ENCODE measurements at places on chromosomes 11 and 22.

DNA sequence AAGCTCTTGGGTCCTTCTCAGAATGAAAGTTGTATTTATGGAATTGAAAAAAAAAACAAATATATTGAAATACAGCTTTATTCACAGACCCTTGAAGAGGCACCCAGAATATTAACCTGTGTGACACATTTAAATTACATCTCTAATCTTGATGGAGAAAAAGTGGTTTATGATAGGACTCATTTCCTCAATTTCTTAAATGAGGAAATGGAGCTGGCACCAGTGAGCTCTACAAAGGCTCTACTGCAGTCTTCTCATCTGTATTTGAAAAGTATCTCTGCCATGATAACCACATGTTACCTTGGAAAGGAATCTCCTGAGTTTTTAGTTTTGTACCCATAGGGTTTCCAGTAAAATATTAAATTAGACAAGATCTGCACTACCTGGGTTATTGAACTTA lies 186.5 kb downstream of the HIPK3 start:
- DNase-seq: no peak

GRCh38 chr11:57223601-57224000 lies 13.4 kb downstream of the APLNR start:
- DNase-seq: no peak

DNA sequence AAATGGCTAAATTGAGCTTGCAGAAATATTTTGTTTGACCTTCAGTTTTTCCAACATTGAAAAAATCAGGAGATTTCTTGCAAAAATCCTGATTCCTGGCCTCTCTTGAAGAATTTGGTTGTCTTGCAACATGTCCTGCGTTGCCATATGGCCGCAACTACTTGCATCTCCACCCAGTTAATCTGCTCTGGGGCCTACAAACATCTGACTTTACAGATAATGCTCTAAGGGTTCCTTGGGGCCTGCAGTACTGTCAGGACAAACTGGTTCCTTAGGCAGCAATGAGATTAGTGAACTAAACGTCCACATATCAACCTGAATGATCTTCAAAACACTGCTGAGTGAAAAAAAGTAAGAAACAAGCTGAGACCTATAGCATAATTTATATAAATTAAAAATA lies 36.6 kb upstream of the FEZ1 start:
- DNase-seq: peak; percentile 63

DNA sequence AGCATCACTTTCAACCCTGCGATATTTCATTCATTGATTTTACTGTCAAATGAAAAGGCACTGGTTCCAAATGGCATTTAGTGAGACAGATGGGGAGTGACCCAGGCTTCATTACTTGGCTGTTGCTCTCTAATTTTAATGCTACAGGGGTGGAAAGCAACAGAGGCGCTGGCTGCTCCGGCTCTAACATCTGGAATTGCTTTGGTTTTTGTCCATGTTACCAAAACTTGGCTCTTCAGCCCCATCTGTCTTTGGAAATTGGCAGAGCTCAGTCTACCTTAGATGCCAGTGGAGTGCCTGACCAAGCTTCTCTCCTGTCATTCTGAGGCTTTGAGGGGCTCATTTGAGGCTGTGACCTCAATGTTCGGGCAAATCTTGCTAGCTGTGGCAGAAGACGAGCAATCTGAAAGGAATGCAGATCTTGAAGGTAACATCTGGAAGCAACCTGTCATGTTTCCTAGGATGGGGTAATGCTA lies 409.5 kb upstream of the SYN3 start:
- no peak for DNase-seq

- DNase-seq: no peak
These were observed 38.5 kb downstream of the RIBC2 start for GRCh38 chr22:45451972-45452371.

DNA sequence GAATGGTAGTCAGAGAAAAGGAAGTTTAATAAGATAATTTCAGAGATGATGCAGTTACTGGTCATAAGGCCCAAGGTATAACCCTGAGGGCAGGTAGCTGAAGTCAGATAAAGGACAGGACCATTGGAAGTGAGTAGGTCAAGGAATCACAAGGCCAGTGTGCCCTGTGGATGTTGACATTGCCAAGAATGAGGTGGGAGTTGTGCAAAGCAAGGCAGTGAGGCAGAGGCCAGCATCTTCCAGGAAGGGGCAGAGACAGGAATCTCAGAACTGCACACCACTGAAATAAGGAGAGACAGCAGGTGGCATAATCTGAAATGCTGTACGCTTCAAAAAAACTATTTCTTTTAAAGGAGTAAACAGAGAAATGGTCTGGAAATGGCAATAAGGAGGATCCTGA lies 61.4 kb downstream of the ABTB2 start:
- DNase-seq: no peak

GRCh38 chr11:100970283-100971164 lies 159.1 kb downstream of the PGR start:
- DNase-seq: peak; percentile 52

GRCh38 chr11:9575260-9576240 lies 2.1 kb downstream of the WEE1 start:
- peak; percentile 79 for DNase-seq

DNA sequence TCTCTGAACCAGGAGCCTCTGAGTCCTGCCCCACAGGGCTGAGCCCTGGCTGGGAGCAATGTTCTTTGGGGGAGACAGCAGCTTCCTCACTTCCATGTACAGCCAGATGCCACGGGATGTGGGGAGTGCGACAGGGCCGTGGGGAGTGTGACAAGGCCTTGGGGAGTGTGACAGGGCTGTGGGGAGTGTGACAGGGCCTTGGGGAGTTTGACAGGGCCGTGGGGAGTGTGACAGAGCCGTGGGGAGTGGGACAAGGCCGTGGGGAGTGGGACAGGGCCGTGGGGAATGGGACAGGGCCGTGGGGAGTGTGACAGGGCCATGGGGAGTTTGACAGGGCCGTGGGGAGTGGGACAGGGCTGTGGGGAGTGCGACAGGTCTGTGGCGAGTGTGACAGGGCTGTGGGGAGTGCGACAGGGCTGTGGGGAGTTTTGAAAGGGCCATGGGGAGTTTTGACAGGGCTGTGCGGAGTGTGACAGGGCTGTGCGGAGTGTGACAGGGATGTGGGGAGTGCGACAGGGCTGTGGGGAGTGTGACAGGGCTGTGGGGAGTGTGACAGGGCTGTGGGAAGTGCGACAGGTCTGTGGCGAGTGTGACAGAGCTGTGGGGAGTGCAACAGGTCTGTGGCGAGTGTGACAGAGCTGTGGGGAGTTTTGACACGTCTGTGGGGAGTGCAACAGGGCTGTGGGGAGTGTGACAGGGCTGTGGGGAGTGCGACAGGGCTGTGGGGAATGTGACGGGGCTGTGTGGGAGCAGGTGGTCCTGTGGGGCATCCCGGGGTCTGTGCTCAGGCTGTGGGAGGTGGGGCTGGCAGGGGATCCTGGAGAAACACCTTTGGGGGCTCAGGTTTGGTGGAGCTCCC lies 6.6 kb upstream of the KRTAP5-6 start:
- DNase-seq: no peak

GRCh38 chr11:100297516-100297915 lies 389.6 kb upstream of the ARHGAP42 start:
- no peak for DNase-seq

DNA sequence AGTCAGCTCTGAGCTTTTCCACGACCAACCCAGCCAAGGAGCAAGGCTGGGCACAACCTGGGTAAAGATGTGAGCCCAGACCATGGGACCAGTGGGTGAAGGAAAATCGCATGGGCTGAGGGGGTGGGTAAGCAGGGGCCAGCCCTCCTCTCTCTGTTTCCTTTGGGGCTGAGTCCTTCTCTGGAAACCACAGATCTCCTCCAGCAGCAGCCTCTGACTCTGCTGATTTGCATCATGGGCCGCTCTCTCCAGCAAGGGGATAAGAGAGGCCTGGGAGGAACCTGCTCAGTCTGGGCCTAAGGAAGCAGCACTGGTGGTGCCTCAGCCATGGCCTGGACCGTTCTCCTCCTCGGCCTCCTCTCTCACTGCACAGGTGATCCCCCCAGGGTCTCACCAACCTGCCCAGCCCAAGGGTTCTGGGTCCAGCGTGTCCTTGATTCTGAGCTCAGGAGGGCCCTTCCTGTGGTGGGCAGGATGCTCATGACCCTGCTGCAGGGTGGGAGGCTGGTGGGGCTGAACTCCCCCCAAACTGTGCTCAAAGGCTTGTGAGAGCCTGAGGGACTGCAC lies 67.8 kb downstream of the GGTLC2 start:
- DNase-seq: peak; percentile 63

- DNase-seq: peak; percentile 32
These were observed at the start of gene CNTN5 for GRCh38 chr11:99020352-99021225. CNTN5 (plus strand) TSS chr11:99020949.

DNA sequence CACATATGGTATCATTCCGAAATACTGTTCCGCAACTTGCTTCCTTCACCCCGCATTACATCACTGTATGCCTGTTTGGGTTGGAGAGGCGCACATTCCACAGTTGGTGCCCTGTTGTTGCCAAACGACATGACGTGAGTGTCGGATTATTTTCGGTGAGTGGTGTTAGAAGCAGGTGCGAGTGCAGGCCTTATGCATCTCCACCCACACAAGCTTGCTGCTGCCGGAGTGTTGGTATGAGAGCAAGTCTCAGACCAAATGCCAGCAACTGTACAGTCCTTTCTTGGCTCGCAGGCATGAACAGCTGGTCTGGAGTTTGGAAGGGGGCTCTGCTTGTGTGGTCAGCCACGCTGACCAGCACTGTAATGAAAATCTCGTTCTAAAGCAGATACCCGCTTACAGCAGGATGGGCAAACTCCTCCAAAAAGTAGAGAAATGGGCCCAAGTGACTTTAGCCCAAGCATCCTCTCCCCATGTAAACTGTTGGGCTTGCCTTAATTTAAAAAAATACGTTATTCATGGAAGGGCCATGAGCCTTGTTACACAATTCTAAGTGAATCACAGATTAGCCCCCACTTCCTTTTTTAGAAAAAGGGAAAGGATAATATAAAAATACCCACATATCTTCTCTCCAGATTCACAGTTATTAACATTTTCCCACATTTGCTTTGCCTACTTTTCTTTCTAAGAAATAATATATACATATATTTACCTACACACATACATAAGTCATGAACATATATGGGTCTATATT lies 48.7 kb upstream of the OR9Q1 start:
- no peak for DNase-seq

- peak; percentile 5 for DNase-seq
These were observed 67.5 kb upstream of the MS4A8 start for GRCh38 chr11:60631944-60632343.

DNA sequence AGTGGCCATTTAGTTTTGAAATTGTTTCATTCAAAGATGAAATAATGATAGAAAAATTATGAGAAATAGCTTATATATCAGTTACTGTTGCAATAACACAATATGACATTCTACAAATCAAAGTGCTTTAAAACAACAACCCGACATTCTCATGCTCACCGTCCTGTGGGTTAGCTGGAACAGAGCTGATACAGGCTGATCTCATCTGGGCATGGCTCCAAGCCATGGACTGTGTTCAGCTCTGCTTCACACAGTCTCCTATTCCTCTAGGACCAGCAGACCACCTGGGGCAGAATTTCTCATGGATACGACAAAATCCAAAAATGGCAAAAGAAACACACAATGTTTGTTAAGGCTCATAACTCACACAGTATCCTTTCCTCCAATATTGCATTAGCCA lies 178.6 kb downstream of the CNTN5 start:
- no peak for DNase-seq

DNA sequence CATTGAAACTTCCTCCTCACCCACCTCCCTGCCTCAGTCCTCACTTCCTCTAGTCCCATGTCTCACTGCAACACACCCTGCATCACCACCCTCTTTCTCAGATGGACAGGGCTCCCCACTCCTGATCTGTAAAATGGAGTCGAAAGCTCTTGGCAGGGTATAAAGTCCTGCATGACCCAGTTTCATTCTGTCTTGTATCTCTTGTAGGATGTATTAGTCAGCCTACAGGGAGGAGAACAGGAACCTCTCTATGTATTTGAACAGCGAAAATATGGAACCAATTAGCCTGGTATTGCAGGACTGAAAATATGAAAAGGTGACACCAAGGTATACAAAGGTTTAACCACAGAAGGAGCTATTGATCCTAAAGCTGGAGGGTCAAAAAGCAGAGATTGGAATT lies 156.9 kb upstream of the SNX19 start:
- DNase-seq: no peak

GRCh38 chr22:30826670-30827355 lies 132.1 kb downstream of the OSBP2 start:
- no peak for DNase-seq

DNA sequence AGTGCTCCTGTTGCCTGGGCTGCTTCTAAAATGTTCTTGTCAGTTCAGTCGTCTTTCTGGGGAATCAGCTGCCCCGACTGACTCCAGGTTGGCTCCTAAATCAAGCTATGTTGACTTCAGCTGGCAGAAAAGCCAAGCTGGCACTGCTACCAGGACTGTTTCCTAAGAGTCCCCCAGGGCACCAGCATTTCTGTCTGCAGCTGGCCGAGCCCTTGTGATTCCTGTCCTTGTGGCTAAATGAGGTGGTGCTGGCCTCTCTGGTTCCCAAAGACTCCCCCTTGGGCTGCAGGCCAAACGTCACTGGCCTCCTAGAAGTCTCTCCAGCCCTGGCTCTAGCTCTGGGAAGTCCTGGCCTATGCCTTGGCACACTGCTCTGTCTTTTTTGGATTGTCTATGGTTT lies 31.1 kb downstream of the GRAMD1B start:
- DNase-seq: no peak

- no peak for DNase-seq
These were observed 36.1 kb upstream of the ANKK1 start for GRCh38 chr11:113351480-113351879.

DNA sequence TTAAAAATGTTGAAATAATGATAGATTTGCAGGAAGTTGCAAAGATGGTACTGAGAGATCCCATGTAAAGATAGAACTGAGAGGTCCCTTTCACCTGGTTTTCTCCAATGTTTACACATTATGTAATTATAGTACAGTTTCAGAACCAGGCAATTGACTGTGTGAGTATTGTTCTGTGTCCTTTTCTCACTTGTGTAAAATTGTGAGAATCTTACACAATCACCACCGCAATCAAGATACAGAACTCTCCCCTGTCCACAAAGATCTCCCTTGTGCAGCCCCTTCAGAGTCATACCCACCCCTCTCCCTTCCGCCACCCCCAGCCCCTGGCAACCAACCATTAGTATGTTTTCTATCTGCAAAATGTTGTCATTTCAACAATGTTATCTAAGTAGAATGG lies 119.8 kb upstream of the NAV2 start:
- DNase-seq: no peak

GRCh38 chr11:14101388-14101787 lies 138.9 kb downstream of the SPON1 start:
- no peak for DNase-seq

GRCh38 chr11:103716363-103716762 lies 320.1 kb upstream of the DDI1 start:
- DNase-seq: no peak

GRCh38 chr11:35066783-35067423 lies 72.1 kb upstream of the CD44 start:
- DNase-seq: peak; percentile 70

DNA sequence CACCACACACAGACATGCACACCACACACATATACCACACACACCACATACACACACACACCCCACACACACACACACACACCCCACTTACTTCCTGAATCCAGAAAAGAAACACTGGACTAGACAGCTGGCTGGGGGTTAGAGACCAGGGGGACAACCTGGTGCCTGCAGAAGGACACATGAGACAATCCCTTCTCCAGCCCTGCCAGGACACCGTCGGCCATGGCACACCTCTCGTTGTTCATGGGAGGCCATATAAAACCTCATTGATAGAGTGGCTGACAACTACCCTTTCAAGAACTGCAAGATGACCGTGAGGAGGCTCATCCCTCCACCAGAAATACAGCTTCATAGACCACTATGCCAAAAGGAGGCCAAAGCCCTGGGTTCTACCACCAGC lies 54.3 kb downstream of the IGSF9B start:
- DNase-seq: no peak

GRCh38 chr11:111264646-111265045 lies 19.1 kb downstream of the POU2AF2 start:
- DNase-seq: no peak
